ENCODE measurements at places on chromosomes 6 and 20.

GRCh38 chr6:168095171-168095691, 16.2 kb upstream of the FRMD1 start:
- no peak for DNase-seq

DNA sequence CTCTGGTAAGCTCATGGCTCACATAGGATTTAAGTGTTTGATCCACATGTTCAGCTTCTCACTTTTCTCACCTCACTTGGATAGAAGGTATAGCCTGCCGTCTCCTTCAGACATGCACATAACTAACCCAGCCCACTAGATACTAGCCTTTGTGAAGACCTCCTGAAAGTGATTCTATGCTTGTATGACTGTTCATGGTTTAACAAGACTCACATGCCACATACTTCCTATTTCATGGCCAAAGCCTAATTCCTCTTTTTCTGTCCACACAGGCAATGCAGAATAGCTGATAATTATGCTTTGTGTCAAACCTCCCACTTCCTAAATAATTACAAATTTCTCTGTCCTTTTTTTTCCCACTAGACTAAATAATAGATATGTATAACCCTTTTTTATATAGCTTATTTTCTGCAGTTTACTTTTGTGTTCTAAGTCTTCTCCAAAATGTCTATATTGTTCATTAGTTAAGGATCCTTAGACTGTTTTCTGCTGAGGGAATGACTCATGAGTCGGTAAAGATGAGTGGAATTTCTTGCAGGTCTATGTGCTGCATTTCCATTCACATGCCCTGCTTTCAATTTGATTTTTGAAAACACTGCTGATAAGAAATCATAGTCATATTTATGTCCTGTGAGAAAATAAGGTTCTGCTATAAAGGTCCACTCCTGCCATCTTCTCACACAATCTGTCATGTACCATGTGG, 43.0 kb downstream of the HDDC2 start:
- no peak for DNase-seq

DNA sequence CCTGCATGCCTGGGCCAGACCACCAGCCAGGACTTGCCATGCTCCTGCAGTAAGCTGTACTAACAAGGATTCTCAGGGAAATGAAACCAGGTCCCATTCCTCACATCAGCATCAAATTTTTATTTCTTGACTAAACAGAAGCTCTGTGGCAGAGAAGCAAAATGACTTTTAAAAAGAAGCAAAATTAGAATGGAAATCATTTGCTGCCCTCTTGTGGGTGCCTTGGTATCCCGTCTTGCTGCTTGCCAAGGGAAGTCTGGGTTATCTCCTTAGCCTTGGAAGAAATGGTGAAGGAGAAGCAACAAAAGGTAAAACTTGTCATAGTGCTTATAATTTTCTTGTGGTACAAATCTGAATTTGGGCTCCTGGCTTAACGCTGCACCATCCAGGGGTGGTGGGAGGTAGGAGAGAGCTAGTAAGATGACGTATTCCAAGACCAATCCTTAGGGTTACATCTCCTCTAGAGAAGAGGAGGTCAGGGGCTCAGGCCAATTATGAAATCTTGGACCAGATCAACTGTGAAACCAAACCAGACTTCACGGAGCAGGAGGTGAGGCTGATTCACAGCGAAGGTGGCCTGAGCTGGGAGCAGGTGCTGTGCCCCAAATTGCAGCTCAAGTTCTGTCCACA, 107.5 kb downstream of the FAXC start:
- no peak for DNase-seq

- no peak for DNase-seq
These were observed 74.6 kb downstream of the KIF16B start for GRCh38 chr20:16498526-16499253.

GRCh38 chr20:62614085-62614960, 28.0 kb upstream of the SLCO4A1 start:
- no peak for DNase-seq

- DNase-seq = no peak
These were observed 64.0 kb downstream of the CTCFL start for GRCh38 chr20:57460781-57461465.

GRCh38 chr20:20371083-20371482, 3.2 kb downstream of the INSM1 start:
- no peak for DNase-seq

- DNase-seq = no peak
These were observed 118.6 kb upstream of the UST start for GRCh38 chr6:148628251-148628650.

GRCh38 chr6:32110632-32111031, 1.5 kb upstream of the TNXB start:
- no peak for DNase-seq

- no peak for DNase-seq
These were observed 37.5 kb downstream of the AIG1 start for GRCh38 chr6:143098054-143098671.

GRCh38 chr20:57208198-57208597, 58.2 kb downstream of the BMP7 start:
- DNase-seq = no peak

GRCh38 chr6:134058622-134059366, 6.4 kb upstream of the SLC2A12 start:
- DNase-seq = no peak

DNA sequence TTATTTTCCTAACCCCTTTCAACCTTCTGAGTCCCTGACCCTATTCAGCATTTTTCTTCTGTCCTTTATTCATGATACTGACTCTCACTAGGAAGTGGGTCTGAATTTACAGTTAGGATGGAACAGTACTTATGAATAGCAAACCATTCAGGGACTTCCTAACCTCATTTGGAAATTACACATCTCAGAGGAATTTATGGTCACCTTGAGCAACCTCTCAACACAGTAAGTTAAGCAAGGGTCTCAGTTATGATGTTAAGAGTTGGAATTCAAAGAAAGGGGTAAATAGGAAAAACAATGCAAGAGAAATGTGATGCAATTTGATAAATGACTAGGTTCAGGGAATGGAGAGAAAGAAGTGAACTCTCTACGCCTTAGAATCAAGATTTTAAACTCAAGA, 97.3 kb downstream of the GPR6 start:
- no peak for DNase-seq

DNA sequence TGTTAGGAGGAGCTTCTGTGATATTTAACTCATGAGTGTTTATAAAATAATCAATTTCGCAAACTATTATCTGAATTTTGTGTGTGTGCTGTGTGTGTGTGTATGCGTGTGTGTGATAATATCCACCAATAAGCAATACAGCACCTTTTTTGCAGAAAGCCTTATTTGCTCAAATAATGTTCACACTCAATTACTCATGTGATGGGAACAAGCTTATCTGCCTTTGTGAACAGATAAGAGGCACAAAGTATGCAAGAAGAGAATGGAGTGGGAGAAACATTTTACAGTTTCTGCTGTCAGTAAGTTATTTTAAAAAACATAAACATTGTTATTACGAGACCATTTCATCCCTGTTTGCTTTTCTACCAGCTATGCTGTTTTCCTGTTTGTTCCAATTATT, 36.7 kb upstream of the PTPRK start:
- no peak for DNase-seq

DNA sequence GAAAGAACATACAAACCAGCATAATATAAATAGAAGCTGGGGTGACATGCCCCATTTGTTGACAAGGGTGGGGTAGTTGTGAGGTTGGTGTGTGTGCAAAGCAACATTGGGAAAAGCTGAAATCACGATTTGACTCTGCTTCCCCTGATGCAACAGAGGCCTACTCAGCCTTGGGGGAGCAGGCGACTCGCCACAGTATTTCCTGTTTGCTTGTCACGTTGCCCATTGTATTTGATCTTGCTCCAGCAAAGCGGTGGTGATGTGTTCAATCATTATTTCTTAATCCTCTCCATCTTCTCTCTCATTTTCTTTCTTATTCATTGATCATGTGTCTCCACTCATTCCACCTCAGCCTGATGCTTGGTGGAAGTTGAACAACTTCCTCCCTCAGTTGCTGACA, 165.8 kb upstream of the CITED2 start:
- no peak for DNase-seq

DNA sequence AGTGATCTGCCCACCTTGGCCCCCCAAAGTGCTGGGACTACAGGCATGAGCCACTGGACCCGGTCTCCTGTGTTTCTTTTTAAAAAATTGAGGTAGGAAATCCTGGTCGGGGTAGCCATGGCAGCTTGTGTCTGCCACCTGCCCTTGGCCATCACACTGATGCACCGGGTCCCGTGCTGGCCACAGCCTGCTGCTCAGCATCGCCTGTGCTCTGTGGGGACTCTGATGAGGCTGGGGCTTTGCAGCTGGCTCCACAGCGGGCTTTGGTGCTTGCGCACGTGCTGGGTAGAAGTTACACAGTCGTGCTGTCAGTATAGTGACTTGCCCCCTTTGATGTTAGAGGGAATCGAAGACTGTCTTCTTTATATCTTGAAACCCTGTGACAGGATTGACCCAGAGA, 66.7 kb downstream of the SMAP1 start:
- no peak for DNase-seq

DNA sequence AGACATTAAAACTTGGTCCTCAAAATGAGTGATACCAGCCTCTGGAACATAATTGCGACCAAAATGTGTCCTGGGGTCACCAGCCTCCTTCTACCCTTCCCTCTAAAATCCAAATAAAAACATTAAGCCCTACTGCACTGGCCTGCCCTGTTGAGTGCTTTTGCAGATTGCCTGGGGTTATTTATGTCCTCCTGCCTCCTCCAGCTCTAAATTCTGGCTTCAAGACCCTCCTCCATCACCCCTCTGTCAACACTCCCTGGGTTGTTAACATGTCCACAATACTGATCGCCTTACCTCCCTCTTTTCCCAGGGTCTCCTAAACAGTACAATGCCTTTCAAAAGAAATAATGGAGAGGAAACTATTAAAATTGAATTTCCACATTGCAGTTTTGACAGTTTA, 327.5 kb downstream of the NRN1 start:
- DNase-seq = no peak

DNA sequence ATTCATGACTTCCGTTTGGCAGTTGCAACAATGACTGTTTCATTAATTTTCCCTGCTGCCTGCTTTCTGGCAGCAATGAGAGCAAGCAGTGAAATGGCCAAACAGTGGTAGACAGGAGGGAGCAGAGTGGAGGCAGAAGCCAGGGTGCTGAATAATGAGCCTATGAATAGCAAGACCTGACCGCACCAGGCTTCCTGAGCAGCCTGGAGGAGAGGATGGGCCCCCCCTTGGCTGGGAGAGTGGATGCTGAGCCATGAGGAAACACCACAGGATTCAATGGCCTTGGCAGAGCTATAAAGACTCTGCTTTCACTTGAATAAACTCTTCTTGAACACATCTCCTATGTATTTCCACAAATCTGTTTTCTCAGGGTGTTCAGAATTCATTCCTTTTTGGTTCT, 68.1 kb upstream of the SNRPB2 start:
- DNase-seq = no peak

- peak; percentile 71 for DNase-seq
These were observed 917 bp upstream of the TEAD3 start for GRCh38 chr6:35497571-35498421.

GRCh38 chr20:54195483-54196472, 12.1 kb upstream of the PFDN4 start:
- no peak for DNase-seq

GRCh38 chr20:29878777-29879442, 1378.6 kb upstream of the DEFB115 start:
- no peak for DNase-seq

GRCh38 chr20:31968291-31969126, 558 bp downstream of the XKR7 start:
- DNase-seq = peak; percentile 79

DNA sequence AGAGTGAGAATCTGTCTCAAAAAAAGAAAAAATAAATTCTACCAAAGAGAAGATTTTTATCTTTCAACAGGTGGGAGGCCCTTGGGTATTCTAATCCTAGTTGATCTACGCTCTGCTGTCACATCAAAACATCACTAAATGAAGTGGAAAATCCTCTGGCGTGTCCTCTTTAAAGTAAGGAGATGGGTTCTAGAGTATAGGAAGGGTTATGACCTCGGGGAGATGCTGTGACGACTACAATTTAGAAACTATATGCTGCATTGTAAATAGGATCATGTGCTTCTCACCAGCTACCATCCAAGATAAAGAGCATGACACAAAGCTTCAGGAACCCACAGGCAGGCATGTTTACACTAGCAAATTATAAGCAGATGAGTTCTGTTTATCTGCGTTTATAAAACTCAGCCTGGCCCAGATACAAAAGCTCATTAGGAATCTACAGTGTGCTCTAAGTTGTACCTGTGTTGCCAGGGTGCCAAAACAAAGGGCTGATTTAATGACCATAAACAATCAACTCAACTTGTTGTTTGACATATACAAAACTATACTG, 197.1 kb upstream of the PLN start:
- no peak for DNase-seq

GRCh38 chr6:68502946-68503345, 132.1 kb upstream of the ADGRB3 start:
- DNase-seq = no peak

GRCh38 chr6:39466631-39467030, 144.1 kb upstream of the KCNK16 start:
- DNase-seq = no peak

- DNase-seq = no peak
These were observed 115.1 kb upstream of the LAMP5 start for GRCh38 chr20:9399322-9399721.

GRCh38 chr20:16709017-16709416, 20.8 kb upstream of the SNRPB2 start:
- no peak for DNase-seq

DNA sequence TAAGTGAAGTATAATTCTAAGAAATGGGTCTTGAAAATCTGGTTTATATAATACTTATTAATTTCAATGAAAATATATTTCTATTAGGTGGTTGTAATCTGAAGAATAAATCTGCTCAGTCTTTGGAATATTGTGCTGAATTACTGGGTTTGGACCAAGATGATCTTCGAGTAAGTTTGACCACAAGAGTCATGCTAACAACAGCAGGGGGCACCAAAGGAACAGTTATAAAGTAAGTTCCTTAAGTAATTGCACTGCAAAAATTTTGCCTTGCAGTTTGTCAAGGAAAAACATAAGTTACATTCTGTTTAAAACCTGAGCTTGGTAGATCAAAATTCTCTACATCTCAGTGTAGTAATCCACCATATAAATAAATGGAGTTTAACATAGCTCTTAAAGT, 106.0 kb downstream of the MYO6 start:
- no peak for DNase-seq

GRCh38 chr20:16007962-16008361, 565.3 kb downstream of the KIF16B start:
- DNase-seq = no peak

DNA sequence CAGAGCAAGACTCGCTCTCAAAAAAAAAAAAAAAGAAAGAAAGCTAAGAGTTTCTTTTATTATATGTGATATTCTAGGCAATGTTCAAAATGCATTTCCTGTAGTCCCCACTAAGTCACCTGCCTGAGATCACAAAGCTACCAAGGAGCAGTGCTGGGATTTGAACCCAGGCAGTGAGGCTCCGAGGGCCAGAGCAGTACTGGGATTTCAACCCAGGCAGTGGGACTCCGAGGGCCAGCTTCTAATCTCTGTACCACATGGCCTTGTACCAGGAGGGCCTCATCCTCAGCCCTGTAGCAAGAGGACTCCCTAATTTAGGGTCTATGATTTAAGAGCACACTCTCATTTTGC, 39.7 kb downstream of the ZMYND8 start:
- no peak for DNase-seq

GRCh38 chr20:58981628-58982364, 740 bp downstream of the NELFCD start:
- peak; percentile 40 for DNase-seq

Measured in left renal cortex interstitium (tissue), 4 donors.